ENCODE measurements at places on chromosomes 4 and X. TPM values are rescaled to one million over a fixed set of nuclear protein-coding genes. Genes with fewer than 3 reads are reported as not detected.

Gene SHROOM4
- 1.7 TPM for total RNA-seq

DNA sequence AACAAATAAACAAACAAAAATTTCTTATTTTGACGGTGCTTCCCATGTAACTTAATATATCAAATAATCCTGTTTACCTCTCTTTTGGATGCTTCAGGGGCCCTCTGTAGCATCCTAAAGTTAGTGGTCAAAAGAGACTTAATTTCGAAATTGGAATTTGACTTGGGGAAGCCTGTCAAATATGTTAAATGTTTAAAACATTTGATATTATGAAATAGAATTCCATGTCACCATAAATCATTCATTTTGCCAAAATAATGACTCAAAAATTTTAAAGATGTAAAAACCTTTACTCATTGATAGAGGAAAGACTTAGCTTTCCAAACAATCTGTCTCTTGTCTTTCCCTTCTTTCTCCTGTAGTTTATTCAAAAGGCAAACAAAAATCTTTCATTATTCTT, 20.6 kb upstream of the TEX13A start:
- ATAC-seq: no peak

Gene AR
- 0.48 TPM for total RNA-seq

DNA sequence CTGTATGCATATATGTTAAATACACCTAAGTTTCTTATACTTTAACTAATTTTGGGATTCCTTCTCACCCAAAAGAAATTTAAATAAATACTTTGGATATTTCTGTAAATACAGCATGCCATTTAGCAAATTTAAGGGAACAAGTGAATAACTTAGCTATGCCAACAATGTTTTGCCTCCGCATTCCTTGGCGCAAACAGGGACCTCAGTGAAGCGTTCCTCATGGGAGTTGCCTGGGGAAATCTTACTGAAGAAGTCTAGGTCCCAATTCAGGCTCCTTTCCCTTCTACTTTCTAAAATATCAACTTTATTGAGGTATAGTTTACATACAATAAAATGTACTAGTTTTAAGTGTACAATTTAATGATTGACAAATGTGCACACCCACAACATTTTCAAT, 25.0 kb downstream of the COL4A5 start:
- no peak for ATAC-seq

- ATAC-seq: no peak
Observed at GRCh38 chr4:54315561-54316538, 86.8 kb downstream of the PDGFRA start.

Gene ABLIM2
- total RNA-seq: 20.1 TPM

DNA sequence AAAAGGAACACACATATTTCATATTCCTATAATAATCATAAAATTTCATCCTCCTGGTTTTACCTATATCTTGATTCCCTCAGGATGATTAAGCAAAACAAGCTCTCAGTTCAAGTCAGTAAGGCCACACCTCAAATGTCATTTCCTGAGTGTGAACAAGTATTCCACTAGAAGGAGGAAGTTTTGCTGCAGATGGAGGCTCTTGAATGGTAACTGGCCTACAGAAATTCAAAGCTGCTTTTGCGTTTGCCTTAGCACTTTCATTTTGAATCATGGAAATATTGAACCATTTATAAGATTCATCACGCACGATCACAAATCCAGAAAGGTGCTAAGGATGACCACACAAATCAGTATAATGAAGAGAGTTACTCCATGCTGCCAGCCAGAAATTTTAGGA, 254.4 kb upstream of the CXXC4 start:
- no peak for ATAC-seq

Gene SUPT20HL1
- not detected for total RNA-seq

Gene CCSER1
- 1.2 TPM for total RNA-seq

DNA sequence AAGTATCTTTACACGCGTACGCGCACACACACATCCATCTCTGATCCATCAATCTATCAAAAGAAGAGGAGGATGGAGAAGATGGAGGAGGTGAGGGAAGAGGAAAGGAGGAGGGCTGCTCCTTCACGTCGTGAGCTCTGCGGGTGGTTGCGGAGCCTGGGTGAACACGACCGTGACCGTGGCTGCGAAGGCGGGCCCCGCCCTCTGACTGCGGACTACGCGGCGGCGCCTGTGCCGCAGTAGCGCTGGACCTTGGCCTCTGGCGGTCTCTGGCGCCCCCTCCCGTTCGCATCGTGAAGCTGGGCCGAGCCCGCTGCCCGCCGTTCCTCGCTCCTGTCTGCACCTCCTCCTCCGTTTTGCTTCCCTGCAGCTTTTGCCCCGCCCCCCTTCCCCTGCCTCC, 37.7 kb upstream of the ARAF start:
- peak; percentile 95 for ATAC-seq

Gene PCDH18
- total RNA-seq: 2.8 TPM

GRCh38 chr4:79788884-79789283, 284.1 kb downstream of the ANTXR2 start:
- no peak for ATAC-seq

DNA sequence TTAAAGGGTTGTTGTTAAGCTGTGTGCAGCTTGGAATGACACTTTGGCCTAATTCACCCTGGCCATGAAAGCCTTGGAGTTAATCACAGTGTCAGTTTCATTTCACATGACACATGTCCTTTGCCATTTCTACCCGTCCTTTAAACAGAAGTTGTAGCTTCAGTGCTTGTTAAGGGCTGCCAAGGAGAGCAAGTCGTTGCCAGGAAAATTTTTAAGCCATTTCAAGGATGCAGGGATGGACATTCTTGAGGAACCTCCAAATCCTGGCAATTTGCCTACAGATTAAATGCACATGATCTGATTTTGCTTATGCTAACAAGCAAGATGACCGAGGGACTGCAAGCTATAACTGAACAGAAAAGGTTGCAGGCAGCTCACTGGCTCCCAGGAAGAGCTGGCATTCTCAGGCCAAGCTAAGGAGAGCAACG, 40.5 kb downstream of the SETD7 start:
- ATAC-seq: no peak

DNA sequence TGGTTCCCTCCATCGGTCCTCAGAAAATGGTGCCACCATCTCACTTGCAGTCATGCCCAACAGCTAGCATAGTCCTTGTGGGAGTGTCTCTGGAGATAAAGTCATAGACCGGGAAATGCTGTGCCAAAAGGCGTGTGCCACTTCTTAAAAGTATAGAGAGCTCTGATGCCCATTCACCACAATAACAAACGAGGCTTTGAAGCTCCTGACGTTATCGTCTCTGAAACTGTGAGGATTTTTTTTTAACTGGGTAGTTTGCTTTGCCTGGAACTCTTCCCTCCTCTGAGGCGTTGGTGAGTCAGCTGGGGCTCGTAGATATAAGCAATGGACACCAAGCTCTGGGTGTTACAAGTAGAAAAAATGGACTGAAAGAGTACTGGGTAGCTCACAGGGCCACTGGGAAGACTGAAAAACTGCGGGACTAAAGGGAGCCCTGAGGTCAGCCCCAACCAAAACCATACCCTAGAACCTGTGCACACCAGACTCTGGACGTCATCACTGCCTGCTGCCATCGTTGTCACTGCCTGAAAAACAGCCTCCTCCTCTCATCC, 89.4 kb upstream of the TRIM2 start:
- peak; percentile 59 for ATAC-seq

DNA sequence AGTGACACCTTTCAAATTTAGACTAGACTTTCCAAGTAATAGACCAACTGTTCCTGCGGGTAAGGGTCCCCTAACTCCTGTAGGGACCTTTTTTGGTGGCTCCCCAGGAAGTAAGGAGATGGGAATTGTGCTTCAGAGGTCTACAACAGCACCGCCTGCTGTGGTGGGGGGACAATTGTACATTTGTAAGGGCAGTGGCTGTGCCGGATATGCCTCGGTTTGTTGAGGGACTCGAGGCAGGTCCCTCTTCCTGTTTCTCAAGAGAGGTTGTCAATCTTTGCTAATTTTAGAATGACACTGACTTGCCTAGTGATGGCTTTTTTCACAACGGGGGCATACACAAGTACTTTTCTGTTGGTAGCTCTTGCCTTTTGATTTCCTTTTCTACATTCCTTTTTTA, 15.5 kb upstream of the HSD17B11 start:
- no peak for ATAC-seq

GRCh38 chr4:42277291-42277690, 120.0 kb upstream of the SHISA3 start:
- no peak for ATAC-seq

- ATAC-seq: no peak
Observed at GRCh38 chrX:110863883-110864282, 68.3 kb upstream of the CHRDL1 start.

DNA sequence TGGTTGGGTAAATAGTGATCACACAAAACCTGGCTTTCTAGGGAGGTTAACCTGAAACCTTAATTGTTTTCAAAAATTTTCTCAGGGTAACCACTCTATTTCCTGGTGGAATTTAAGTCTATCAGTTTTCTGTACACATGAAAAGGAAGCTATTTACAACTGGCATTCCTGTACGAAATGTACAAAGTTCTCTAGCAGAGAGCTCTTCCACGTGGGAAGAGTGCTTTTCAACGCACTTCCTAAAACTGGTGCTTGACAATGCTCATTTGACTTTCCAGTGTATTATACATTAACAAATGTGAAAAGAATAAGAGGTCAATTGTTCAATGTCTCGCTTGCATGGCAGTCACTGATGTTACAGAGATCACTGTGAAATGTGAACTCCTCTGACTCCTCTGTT, 2.8 kb upstream of the SOD3 start:
- ATAC-seq: no peak

GRCh38 chrX:42519666-42520231, 258.2 kb downstream of the PPP1R2C start:
- no peak for ATAC-seq

- ATAC-seq: no peak
Observed at GRCh38 chr4:17939054-17939453, 82.5 kb downstream of the LCORL start.

DNA sequence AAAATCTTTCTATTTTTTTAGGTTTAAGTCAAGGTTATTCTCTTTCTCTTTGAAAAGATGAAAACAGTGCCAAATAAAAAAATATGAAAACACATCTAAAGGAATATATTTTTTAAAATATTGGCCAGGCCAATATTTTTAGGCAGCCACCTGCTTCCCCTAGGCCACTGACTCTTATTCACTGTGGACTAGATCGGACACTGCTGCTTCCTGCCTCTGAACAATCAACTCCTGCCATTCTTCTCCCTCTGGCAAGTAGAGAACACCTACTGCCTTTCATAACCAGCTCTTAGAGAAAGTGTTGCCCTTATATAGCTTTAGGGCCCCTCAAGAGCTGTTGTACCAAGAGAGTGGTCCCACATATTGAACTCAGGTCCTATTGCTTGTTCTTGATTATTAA, 529.2 kb downstream of the RAPGEF2 start:
- no peak for ATAC-seq

DNA sequence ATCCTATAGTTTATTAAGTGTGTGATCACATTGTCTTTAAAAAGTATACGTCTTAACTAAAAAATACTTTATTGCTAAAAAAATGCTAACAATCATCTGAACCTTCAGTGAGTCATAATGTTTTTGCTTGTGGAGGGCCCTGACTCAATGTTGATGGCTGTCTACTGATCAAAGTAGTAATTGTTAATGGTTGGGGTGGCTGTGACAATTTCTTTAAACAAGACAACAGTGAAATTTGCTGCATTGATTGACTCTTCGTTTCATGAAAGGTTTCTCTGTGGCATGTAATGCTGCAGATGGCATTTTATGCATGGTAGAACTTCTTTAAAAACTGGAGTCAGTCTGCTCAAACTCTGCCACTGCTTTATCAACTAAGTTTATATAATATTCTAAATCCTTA, 101.4 kb upstream of the IL15 start:
- ATAC-seq: no peak

Gene NSDHL
- total RNA-seq: 47.4 TPM

DNA sequence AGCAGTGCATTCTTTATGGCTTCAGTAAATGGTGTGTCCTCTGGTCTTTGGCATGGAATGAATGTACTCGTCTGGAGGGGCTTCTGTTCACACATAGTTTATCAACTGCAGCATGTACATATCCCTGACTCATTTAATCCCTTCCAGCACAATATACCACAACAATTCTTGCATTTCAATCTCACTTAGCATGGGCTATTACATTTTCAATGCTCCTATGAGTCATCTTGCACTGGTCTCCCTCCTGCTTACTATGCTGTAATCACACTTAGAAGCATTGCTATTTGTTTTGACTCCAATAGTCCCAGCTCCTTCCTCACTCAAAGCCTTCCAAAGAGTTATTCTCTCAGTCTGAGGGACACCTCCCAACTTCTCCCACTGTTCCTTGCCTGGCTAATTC, 180.9 kb upstream of the NUDT10 start:
- ATAC-seq: no peak

DNA sequence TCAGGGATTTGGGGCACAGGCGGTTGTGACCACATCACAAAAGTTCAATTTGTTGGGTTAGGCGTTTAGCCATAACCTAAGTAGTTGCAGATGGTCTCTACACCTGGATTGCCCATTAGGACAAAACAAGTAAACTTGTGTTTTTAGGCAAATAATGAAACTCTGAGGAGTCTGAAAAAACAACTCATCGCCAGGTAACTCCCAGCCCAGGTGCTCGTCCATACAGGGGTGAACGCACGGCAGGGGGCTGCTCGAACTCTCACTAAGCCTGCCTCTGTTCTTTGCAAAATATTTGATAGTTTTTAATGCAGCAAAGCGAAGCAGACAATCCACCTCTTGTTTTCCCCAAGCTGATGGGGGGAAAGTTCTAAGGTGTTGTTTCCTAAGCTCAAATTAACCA, 559 bp upstream of the RHOH start:
- no peak for ATAC-seq

DNA sequence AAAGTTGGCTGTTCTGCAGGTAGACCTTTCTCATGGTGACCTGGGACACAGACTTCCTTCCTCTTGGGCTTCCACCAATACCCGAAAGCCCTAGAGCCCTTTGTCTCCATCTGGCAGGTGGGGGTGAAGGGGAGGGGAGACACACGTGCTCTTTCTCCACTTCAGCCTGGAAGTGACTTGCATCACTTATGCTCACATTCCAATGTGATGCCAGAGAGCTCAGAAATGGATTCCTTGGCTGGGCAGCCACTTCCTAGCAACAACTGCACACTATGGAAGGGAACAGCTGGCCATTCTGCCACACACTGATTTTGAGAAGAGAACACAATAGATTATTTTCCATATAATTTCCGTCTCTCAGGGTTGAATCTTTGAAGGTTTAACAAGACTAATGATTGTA, 36.3 kb downstream of the C4orf51 start:
- no peak for ATAC-seq

Measured in esophagus mucosa (tissue), 1 donor.